ENCODE measurements at places on chromosomes 4 and X.

GRCh38 chr4:167964766-167965373 is 127.5 kb upstream of the ANXA10 start:
- DNase-seq: no peak

DNA sequence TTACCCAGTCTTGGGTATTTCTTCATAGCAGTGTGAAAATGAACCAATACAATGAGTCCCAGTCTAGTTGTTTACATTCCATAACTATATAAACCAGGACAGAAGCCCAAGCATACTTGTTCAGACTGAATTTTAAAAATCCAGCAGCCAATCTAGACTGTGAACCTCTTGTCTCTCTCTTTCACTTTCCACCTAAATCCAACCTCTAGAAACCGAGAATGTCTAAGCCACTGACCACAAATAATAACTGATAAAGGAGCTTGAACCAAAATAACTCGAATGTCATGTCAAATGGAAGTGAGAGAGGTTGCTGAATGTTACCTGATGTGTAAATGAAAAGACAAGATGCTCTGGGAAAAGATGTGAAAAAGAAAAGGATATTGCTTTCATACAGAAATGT is 544.7 kb downstream of the NLGN4X start:
- DNase-seq: no peak

DNA sequence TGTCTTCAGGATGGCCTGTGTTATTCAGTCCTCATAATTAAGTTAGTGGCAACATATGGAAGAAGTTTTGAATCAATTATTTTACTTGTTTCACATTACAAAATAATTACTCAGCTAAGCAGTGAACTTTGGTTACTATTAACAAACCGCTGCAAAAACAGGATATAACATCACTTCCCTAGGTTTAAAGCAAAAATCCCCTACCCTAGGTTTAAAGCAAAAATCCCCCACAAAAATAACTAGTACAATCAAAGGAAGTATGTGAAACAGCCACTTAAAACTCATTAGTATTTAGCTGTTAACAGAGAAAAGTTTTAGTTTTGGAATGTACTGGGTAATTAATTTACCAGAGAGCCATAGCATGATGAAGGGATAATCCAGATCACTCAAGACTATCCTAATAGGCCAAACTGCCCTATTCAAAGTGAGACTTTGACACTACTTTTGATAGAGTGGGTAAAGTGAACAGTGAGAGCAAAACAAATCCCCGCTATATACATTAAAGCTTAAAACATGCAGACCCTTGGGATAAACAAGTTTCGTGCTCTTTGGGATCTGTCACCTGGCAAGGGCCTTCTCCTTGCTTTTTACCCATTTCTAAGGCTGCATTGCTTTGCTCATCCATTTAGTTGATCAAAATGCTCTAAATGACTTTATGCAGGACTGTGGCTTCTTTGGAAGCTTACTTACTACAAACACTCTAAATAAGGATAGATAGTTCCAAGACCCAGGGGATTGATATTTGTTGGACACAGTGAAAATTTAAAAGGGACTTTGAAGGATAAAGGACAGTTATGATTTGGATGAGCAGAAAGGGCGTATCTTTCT is 36.4 kb upstream of the GPR174 start:
- DNase-seq: no peak

GRCh38 chrX:9231491-9231890 is 197.6 kb upstream of the FAM9B start:
- DNase-seq: no peak

DNA sequence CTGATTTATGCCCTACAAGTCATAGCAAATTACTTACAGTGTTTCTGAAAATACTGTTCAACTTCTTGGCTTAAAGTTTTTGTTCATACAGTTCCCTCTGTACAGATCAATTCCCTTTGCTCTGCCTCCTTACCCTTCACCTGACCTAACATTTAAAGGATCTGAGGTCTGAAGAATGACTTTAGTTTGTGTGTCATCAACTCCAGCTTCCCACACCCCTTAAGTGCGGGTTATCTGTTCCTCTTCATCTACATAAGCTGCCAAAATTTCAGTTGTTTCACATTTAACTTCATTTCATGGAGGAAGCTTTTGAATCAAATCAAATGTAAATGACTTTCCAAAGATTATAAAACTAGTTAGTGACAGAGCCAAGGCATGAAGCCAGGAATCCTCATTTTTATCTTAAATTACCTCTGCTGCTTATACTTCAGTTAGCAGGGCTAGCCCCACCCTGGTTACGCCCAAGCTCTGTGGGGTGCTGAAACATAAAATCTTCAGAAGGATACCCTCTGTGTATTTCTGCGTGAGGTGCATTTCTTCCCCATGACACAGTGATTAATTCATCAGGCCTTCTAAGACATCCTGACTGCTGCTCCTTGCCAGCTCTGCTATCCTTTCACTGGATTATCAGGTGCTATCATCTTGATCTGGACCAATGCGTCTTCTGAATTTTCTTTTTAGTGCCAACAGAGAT is 16.5 kb downstream of the CXCL1 start:
- no peak for DNase-seq

DNA sequence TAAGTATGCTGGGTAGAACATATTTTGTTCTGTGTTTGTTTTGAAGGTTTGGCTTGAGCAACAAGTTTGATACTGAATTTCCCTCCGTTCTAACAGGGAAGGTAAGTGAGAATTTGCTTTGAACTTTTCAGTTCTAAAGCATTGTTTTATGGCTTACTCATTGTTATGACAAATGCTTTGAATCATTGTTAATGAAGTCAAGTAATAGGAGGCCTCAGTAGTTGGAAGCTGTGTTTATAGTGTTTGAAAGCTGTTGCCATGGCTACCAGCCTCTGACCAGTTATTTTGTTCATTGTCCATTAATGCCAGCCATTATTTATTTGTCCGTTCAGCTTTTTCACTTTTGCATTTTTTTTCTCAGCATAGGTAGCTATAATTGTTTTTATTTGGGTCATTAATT is 14.4 kb downstream of the CHIC1 start:
- no peak for DNase-seq
